ENCODE measurements at places on chromosomes 6 and 20.

- DNase-seq: peak; percentile 58
Observed at GRCh38 chr6:138107078-138107751, at the start of gene PERP. TSS of gene PERP (minus strand) at chr6:138107419. CDS start at chr6:138107340, 79 bp downstream.

DNA sequence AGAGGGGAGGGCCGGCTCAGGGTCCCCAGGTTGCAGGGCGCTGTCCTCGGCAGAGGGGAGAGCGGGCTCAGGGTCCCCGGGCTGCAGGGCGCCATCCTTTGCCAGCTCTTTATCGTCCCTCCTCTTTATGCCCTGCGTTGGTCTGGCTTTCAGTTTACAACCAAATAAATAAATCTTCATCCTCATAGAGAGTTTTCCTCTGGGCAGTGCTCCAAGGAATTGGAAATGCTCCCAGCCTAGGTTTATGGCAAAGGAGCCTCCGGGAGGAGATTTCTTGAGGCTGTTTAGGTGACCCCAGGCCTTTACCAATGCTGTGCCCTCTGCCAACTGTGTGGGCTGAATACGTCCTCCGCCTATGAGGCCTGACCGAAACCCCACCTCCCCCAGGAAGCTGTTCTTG, 60.2 kb downstream of the CHMP4B start:
- no peak for DNase-seq

DNA sequence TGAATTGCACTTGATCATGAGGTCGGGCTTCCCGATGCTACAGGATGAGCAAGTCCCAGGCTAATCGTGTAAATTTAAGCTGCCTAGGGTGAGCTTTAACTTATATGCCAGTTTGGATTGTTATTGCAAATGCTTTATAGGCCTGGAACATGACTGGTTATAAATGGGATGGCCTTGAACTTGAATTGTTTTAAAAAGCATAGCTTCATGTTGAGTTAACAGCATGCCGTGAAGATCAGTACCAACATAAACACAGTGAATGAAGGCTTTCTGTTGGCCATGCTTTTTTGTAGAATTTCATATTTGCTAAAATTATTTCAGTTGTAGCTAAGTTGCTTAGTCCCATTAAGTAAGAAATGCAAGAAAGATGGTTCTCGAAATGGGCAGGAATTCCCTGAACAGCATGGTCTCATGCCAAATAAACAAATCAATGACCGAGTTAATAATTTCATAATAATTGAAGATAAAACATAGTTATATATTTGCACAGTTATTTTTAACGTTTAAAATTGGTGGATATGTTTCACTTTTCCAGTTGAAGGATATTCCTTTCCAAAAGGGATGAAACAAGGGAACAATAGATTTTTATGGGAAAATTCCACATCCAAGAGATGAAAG, 76.6 kb upstream of the ARID1B start:
- no peak for DNase-seq

GRCh38 chr6:1200081-1200408, 111.9 kb upstream of the FOXQ1 start:
- no peak for DNase-seq

DNA sequence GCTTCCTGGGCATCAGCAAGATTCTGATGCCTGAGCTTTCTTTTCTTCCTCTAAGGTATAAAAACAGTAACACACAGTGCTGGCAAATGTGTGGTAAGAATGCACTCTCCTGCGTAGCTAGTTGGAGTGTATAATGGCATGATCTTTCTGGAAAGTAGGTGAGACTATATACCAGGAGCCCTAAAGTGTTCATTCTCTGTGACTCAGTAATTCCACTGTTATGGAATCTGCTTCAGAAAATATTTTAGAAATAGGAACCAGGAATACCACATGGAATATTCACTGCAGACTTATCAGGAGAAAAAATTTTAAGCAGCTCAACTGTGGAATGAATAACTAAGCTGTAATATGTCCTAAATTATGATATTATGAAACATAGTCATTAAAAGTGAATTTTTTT, 16.9 kb upstream of the CSE1L start:
- DNase-seq: no peak

All from T-helper 1 cell (primary cell).